Stimulated activated CD4-positive, alpha-beta T cell treated with anti-CD3 and anti-CD28 coated beads, Interleukin-1b, Interleukin-23, amount 100 ng/mL, for 1 hour (primary cell): ENCODE measurements at places on chromosomes 4 and X.
A peak's percentile ranks its signal among the peaks of the same experiment; 100 is the strongest.

DNA sequence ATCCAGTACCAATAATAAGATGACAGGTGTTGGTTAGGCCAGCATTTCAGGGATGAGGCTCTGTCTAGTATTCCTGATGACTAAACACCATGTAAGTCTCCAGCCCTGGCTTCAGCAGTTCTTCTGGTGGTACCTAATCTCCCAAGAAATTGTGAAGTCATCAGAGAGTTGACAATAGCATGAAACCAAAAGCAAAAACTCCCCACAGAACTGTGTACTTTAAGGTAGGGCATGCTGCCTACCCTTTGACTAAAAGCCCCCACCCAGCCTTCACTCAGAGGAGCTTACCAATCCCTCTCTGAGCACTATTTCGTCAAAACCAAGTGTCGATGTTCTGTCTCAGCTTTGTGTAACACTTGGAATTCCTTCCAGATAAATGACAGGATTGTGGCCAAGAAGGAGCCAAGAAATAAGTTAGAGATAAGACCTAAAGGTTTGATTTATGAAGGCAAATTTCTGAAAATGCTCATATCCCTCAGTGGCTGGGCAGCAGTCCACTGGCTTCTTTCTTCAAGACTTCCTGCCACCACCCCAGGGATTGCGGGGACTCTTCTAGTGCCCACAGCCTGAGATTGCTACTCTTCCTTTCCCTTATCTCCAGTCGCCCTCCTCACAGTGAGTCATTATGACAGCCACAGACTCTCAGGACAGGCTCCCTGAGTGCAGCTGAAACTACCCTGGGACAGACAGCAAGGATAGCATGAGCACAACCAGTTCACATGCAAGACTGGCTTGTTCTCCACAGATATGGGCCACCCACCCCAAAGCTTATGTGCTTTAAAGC is 67.3 kb upstream of the LHFPL1 start:
- no peak for DNase-seq

DNA sequence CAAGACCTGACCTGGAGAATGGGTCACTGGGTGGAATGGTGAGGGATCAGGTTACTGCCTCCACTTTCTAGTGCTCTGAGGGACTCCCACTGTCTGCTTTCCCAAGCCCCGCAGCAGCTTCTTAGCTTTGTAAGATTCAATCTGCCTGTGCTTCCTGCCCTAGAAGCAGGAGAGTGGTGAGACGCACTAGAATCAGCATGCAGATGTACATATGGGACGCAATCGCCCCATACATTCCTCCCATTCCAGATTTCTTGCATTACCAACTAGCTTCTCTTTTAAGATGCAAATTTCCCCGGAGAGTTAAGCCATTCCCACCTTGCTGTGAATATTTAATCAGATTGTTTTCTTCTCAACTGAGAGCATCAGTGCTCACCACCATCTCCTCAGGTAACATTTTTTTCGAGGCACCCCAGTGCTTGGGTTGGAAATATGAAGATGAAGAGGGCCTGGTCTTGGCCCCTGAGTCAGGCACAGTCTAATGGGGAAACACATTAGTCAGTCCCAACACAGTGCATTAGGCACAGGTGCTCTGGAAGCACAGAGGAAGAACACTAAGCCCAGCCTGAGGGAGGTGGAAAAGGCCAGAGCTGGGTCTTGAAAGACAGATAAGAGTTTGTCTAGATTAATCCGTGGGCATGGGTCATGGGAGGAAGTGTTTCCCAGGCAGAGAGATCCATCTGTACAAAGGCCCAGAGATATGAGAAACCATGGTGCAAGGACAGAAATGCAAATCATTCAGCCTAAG is 66.7 kb upstream of the PRPS1 start:
- DNase-seq, result no peak

DNA sequence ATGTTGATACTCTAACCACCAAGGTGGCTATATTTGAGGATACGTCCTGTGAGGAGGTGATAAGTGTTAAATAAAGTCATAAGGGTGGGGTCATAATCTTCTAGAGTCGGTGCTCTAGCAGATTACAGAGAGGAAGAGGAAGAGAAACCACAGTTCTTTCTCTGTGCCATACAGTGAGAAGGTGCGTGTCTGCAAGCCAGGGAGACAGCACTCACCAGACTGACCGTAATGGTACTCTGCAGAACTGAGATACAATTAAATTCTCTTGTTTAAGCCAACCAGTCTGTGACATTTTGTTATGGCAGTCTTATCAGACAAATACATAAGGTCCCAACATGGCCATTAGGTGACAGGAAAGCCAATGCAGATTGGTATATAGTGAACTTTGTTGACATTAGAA is 480.9 kb upstream of the IGFBP7 start:
- DNase-seq, result no peak

GRCh38 chrX:132786217-132786616 is 172.2 kb downstream of the HS6ST2 start:
- no peak for DNase-seq

DNA sequence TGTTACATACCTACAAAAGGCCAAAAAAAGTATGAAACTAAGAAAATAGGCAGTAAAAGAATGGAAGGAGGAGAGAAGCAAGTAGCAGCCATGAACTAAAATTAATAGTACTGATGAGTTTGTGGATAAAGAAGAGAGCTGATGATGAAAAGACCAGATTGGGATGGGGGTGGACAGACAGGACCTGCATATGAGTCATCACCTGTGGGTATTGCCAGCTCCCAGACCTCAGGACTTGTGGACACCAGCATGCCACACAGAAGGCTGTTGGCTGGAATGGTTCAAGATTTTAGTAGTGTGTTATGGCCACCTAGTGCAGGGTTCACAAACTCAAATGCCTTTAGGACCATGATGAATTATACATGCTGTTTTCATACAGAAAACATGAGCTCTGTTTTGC is 58.9 kb downstream of the ARX start:
- no peak for DNase-seq

- DNase-seq, result no peak
Observed at GRCh38 chr4:87073199-87074120, 138.6 kb downstream of the AFF1 start.

- no peak for DNase-seq
Observed at GRCh38 chrX:50161127-50161526, 39.7 kb downstream of the AKAP4 start.

DNA sequence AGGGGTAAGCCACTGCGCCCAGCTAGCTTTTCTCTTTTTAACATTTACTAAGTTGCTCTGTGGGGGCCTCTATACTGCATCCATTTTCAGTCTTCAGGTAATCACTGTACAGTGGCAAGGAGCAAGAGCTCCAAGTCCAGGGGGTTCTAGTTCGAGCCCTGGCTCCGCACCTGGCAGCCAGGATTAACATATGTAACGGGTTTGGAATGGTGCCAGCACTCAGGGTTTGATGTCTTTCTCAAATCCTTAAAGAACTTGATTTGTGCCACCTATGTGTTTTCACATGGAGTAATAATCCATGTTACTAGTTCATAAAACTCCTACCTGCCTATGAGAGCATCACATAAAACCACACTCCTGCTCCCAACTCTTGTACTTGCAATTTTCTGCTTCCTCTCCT is 4.5 kb downstream of the GRPEL1 start:
- no peak for DNase-seq

GRCh38 chr4:70903291-70903603 is 1.1 kb downstream of the MOB1B start:
- DNase-seq, result no peak

DNA sequence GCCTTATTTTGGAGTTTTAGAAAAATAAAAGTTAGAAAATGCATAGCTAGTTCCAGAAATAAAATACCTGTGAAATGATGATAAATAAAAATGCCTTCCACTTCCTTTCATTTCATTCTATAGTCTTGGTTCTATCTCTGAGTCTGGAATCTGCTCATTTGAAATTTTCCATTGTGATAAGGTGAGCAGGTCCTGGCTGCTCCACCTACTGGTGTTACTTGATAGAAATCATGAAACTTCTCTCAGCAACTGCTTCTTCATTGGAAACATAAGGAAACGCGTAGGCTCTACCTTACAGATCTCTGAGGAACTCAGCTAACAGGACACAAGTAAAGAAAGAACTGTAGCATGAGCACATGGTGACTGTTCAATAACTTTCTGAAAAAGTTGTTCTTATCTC is 141.8 kb downstream of the DCHS2 start:
- no peak for DNase-seq

- DNase-seq, result no peak
Observed at GRCh38 chr4:69909195-69909594, 21.7 kb upstream of the CSN1S1 start.

DNA sequence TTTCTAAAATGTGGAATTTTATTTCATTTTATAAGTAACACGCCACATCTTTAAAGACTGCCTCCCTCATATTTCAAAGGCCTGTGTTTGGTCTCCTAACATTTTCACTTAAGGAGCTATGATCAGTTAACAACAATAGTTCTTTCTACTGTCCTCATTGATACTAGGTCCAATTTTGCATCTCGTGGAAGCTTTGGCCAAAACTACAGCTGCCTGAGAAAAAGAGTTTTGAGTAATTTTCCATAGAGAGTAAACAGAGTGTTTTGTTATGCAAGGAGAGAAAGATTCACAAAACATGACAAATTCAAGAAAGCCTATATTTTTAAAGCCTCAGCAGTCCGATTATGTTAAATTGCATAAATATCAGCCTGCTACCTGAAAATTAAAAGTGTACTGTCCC is 11.4 kb upstream of the PCDH18 start:
- no peak for DNase-seq

DNA sequence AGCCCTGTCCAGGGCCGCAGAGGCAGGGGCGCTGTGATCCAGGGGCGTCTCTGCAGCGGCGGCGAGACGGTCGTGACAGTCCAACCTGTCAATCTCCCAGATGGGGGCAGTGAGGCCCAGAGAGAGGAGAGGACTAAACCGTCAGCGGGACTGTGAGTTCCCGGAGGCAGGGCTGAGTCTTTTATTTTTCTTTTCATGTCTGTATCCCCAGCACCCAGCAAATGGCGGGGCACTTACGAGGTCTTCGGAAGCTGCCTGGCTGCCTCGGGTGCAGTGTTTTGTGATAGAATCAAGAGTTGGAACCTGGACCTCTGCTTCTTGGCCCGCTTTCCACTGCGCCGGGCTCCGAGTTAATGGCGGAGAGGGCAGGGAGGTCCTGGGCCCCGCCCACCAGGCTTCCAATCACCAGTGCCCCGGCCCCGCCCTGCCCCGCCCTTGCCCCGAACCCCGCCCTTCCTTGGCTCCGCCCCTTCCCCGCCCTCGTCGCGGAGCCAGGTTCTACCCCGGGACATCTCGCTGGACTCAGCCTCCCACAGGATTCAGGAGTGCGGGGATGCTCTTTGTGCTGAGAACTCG is 35.3 kb upstream of the GRPEL1 start:
- peak; percentile 50 for DNase-seq

GRCh38 chr4:93414041-93414550 is 414.5 kb upstream of the ATOH1 start:
- no peak for DNase-seq

DNA sequence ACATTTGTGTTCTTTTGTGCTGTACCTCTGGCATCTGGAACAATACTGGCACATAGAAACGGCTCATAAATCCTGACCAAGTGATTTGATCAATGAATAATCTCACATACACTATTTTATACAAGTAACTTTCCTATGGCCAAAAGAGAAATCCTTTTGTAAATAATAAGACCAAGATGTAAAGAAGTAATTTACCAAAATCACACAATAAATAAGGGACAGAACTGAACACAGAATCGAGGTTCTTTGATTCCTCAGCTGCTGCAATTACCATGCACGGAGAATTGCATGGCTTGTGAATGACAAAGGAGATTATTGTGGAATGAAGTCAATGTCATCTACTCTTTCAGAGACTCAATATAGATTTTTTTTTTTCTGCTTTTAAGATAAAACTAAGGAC is 576.8 kb upstream of the SMIM31 start:
- DNase-seq, result no peak
